ENCODE measurements at places on chromosomes 5 and 9.
A peak's percentile ranks its signal among the peaks of the same experiment; 100 is the strongest.

GRCh38 chr9:19162026-19162366, 34.7 kb upstream of the PLIN2 start:
- DNase-seq, result no peak

- DNase-seq, result no peak
Observed at GRCh38 chr9:31393240-31393639, 991.2 kb upstream of the ACO1 start.

DNA sequence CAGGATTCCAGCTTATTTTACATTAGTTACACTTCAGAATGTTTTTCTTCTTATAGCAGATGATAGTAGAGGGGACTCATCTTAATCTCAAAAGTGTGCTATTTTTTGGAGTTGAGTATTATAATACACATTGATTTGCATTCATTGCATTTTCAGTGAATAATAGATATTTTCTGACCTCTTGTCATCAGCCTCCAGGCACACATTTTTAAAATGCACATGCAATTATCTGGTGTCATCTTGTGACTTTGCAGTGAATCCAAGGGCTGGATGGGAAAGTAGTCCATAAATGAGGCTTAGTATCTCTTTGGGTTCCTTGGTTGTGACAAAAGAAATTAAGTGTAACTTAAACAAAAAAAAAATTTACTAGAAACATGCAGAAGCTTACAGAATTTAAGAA, 28.1 kb upstream of the POU4F3 start:
- no peak for DNase-seq

GRCh38 chr5:77644371-77645157, 6.1 kb upstream of the OTP start:
- DNase-seq, result no peak

DNA sequence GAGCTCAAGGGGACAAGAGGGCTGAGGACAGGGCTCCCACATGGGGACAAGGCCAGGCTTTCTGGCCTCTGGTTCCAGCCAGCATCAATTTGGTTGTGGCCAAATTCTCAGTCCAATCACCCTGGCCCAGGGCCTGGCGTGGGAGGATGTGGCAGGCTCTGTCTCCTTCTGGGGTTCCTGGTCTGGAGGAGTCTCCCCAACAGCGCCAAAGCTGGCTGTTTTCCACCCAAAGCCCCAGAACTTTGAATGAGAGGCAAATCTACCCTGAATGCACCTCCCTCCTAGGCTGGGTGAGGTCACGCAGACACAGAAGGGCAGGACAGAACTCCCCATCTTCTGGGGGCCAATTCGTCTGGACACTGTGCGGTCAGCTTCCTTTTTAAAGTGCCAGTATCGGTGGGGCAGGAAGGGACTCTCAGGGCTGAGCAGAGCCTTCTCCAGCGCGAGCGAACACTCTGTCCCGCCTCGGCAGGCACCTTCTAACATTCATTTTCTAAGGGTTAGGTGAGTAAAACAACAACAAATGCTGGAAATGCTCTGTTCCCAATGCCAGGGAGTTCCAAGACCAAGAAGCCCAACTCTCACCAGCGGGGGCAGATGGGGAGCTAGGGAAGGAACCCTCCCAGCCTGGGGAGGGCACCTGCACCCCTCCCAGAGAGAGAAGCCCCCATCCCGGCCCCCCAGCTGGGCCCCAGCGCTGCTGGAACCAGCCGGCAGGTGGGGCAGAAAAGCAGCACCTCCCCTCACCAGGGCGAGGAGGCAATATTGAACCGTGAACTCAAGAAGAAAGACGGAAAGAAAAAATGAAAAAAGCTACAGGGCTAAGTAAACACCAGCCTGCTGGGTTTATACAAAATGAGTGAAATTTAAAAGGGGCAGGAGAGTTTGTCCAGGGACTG, 3.7 kb upstream of the DPM2 start:
- DNase-seq, result no peak

- DNase-seq, result no peak
Observed at GRCh38 chr9:97861148-97861475, 8.1 kb downstream of the FOXE1 start.

DNA sequence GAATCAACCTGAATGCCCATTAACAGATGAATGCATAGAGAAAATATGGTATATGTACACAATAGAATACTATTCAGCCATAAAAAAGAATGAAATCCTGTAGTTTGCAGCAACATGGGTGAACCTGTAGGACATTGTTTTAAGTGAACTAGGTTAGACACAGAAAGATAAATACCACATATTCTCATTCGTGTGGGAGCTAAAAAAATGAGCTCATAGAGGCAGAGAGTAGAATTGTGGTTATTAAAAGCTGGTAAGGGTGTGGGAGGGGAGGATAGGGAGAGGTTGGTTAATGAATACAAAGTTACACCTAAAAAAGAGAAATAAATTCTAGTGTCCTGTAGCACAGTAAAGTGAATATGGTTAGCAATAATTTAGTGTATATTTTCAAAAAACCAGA, 23.5 kb downstream of the PTTG1 start:
- no peak for DNase-seq

GRCh38 chr5:176697934-176698538, 50.8 kb downstream of the TSPAN17 start:
- no peak for DNase-seq

- no peak for DNase-seq
Observed at GRCh38 chr5:6350277-6351090, 27.9 kb downstream of the MED10 start.

DNA sequence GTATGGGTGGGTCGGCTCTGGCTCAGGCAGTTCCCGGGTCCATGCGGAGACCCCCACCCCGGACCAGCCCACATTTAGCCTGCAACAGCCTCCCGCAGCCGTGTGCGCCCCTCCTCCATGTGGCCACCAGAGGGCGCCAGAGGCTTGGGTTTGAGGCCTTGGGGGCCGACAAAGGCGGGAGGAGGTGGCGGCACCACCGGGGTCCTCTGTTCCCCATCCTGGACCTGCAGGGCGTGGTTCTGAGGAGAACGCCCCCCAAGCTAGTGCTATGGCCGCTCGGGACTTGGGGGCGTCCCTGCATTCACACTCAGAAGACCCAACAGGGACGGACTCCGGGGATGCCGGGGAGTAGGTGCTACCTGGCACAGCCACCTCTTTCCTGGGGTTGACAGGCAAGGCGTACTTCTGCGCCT, 16.5 kb downstream of the ASS1 start:
- DNase-seq, result peak; percentile 77

GRCh38 chr5:131324303-131324702, 60.5 kb downstream of the CDC42SE2 start:
- no peak for DNase-seq

DNA sequence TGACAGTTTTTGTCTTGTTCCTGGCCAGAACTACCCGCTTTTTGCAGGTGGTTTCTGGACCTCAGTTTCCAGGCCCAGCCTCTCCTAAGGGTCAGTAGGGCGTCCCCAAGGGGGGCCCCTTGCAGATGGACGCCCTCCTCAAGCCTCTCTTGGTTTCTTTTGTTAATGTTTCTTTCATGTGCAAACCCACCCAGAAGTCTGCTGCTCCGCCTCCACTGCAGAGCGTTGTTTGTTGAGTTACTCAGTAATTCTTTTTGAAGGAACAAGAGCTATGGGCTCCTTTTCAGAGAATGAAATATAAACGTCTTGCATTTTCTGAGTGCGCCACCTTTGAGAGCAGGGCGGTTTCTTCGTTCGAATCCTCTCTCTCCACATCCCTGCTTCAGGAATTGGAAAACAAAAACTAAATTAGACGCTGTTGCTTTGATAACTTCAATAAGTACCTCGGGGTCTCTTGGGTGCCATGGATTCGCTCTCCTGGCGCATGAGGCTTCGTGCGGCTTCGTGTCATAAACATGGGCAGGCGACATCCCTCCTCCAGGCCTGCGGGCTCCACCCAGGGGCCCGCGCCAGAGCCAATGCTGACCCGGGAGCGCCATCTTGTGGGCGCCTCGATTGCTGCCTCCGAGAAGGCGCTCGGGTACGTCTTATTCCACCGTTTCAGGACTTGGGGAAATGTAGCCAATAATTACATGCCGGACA, 38.3 kb upstream of the CKMT2 start:
- peak; percentile 85 for DNase-seq

DNA sequence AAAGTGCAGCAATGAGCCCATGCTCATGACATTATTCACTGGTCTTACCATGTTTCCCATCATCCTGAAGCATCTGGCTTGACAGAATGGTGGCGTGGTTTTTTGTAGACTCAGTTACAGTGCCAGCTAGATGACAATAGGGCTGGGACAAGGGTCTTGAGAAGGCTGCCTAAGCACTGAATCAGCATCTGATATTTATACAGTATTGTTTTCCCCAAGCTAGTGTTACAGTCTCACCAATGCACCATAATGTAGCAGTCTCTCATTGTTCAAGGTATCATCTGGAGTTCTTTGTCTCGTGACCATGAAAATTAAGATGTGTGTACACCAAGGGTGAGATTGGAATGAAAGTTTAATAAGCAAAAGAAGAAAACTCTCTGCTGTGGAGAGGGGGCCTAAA, 19.0 kb upstream of the GGTA1 start:
- DNase-seq, result no peak

- no peak for DNase-seq
Observed at GRCh38 chr5:26843677-26844076, 194.7 kb downstream of the CDH9 start.

DNA sequence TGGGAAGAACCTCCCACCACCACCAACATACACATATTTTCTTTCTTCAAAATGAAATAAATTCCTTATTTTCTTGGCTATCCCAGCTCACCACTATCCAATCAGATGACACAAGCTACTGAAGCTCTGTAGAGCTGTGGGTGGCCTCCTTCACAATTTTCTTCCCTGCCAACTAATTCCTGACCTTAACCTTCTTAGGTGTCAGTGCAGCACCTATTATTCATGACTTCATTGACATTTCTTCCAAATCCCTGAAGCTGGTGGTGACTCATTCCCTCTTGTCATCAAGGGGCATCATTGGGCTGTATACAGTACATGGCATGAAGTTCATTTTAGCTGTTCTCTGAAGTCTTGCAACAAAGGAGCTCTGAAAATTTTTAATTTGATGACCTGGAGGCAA, 42.0 kb upstream of the ADRA1B start:
- DNase-seq, result no peak

GRCh38 chr5:151523335-151523734, 67.8 kb downstream of the FAT2 start:
- DNase-seq, result peak; percentile 20

- DNase-seq, result no peak
Observed at GRCh38 chr9:121939643-121940042, 153.5 kb downstream of the TTLL11 start.

GRCh38 chr5:64634997-64635686, 55.2 kb upstream of the SHISAL2B start:
- no peak for DNase-seq

- no peak for DNase-seq
Observed at GRCh38 chr5:127997201-127997704, 86.3 kb upstream of the SLC12A2 start.

DNA sequence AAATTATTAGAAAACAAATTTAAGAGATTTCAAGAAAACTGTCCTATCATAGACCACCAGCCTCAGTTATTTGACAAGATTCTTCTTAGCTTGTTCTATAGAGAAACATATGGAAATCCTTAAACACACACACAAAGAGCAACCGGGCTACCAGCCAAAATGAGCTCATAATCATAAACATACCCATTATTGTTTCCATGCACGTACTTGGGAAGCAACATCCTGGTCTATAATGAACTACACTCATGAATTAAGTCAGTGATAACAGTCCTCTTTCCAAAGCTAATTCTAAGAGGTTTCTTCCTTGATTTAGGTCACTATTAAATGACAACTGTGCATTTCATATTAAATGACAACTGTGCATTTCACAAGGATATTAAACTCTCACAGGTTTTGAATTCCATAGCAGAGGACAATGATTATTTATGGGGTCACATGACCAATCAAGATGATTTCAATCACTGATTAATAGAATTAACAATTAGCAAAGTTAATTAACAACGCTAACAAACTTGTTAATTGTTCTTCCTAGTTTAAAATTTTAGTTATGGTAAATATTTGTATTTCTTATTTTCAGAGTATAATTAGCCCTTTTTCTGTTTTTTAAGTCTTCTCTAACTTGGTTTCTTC, 77.0 kb downstream of the OXCT1 start:
- DNase-seq, result no peak

DNA sequence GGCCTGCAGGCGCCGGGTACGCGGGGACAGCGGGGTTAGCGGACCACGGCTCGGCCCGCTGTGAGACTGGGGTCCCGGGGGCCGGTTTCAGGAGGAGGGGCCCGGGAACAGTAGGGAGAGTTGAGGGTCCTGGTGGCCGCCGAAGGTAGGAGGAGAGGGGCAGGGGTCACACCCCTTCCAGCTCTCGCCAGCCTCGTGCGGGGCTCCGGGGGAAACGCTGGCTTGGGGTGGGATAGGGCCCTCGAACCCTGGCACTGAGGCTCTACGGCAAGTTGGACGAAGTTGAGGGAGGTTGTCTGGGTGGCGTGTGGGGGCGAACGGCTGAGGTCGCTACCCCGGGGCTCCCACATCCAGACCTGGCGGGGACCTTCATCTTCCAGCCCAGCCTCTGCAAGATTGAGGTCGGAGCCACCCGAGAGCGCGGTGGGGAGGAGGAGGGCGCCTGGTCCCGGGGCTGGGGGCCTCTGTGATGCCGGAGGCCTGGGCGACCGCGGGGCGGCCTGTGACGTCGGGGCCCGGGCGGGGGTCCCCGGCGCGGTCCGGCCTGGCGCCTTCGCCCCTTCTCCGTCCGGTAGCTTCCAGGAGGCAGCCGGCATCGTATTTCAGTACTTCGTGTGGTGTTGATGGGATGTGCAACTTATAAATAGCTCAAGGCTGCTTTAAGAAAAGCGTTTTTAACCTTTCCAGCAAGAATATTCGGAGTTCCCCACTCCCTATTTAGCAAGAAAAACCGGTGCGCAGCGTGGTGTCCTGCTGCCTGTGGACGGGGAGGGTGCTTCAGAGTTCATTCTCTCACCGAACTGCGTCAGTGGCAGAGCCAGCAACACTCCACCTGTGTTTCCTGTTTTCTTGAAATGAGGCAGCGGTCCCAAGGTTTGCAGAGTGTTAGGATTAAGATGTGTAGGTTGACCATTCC, 902 bp downstream of the HABP4 start:
- peak; percentile 31 for DNase-seq

GRCh38 chr9:85030316-85030715, 360.8 kb downstream of the NTRK2 start:
- DNase-seq, result no peak

- peak; percentile 44 for DNase-seq
Observed at GRCh38 chr9:129584136-129584535, 36.8 kb downstream of the C9orf50 start.

GRCh38 chr5:147508711-147509040, 1.2 kb downstream of the DPYSL3 start:
- DNase-seq, result no peak

DNA sequence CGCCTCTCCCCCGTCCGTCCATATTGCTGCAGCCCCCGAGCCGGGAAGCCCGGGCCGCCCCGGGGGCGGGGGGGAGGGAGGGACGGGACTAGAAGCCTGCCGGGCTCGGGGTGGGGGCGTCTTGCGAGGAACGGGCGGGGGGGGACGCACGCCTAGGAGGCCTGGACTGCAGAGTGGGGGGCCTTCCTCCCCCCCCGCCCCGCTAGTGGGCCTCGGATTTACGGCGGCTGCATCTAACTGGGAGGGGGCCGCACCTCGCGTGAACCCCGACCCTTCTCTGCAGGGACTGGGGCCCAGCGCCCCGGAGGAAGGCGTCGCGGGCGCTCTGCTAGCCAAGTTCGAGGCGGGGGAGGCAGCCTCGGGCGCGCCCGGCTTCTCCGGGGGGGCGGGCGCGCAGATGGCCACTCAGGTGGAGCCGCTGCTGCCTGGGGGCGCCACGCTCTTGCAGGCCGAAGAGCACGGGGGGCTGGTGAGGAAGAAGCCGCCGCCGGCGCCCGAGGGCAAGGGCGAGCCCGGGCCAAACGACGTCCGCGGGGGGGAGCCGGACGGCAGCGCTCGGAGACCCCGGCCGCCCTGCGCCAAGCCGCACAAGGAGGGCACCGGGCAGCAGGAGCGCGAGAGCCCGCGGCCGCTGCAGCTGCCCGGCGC, at the start of gene LARP1:
TSS of gene LARP1 (plus strand) at position 17 of the 648 bp plus-strand sequence. CDS start at position 398, 381 bp downstream.
- DNase-seq, result no peak

GRCh38 chr5:121681229-121681855, 170.3 kb upstream of the FTMT start:
- no peak for DNase-seq
